ENCODE measurements at places on chromosomes 4 and X.

- DNase-seq = no peak
Measured at GRCh38 chrX:114152130-114152529, 431.8 kb upstream of the HTR2C start.

GRCh38 chr4:163603257-163603656 lies 108.8 kb downstream of the TMA16 start:
- no peak for DNase-seq

DNA sequence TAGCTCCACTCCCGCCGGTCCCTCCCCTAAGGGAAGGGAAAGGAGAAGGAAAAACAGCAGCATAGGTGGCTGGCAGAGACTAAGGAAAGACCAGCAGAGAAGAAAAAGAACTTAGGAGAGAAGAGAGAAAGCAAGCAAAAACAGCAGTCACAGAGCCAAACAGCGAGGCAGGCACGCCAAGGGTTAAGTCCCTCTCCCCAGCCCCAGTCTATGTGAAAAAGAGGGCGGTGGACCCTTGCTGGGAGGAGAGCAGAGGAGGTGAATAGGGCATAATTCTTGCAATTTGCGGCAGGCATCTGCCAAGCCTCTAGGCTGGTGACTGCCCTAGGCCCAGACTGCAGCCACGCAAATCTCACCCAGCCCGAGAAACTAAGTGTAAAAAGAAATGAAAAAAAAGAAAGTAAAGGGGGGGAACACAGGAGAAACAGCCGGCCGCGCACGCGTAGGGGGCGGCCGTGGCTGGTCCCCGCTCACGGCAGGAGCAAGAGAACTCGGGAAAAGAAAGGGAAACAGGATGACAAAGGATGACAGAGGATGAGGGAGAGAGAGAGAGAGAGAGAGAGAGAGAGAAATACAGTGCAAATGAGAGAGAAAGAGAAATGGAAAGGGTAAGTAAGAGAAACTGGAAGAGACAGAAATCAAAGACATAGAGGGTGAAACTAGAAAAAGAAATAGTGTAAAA lies 48.6 kb downstream of the MAGEA9 start:
- DNase-seq = no peak

GRCh38 chr4:142850478-142850877 lies 4.4 kb upstream of the INPP4B start:
- DNase-seq = no peak

- DNase-seq = no peak
Measured at GRCh38 chrX:84876876-84877275, 126.8 kb upstream of the APOOL start.

DNA sequence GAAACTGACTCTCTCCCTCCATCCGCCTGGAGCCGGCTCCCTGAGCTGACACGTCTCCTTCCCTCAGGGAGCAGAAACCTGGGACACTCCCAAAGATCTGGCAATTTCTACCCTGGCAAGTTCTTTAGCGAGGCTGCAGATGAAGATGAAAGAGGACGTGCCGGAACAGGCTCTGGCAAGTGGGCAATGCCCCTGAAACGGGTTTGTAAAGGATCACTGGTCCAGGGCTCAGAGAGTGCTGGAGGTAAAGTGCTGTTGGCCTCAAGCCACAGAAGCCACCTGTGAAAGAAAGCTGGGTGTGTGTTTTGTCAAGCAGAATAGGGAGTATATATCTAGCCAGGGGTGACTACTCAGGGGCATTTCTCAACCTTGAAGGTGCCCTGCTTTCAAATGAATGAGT lies 131.4 kb upstream of the ATP6AP2 start:
- no peak for DNase-seq

DNA sequence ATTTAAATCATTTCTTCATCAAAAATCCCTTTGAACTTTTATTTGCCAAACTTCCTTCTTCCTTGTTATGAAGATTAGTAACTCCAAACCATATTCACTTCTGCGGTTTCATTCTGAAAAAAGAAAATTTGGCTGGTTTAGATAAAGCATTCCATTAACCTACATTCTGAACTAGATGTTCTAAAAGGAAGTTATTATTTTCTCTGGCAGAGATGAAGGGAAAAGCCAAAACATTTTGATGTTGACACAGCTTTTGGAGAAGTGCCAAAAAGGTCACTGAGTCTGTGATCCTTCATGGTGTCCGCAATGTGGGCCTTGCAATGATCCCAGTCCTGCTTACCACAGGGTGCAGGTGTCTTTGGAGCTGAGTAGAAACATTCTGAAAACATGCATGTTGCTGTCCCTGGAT lies 36.0 kb downstream of the CXCL8 start:
- no peak for DNase-seq

- no peak for DNase-seq
Measured at GRCh38 chr4:7335344-7336066, 99.2 kb downstream of the PSAPL1 start.

- no peak for DNase-seq
Measured at GRCh38 chrX:145844886-145845285, 27.3 kb downstream of the SLITRK2 start.

GRCh38 chrX:46340696-46341095 lies 204.5 kb downstream of the ZNF674 start:
- no peak for DNase-seq

- DNase-seq = no peak
Measured at GRCh38 chrX:41733939-41734338, 10.0 kb downstream of the GPR82 start.

- DNase-seq = no peak
Measured at GRCh38 chr4:183038436-183038835, 60.6 kb upstream of the WWC2 start.

DNA sequence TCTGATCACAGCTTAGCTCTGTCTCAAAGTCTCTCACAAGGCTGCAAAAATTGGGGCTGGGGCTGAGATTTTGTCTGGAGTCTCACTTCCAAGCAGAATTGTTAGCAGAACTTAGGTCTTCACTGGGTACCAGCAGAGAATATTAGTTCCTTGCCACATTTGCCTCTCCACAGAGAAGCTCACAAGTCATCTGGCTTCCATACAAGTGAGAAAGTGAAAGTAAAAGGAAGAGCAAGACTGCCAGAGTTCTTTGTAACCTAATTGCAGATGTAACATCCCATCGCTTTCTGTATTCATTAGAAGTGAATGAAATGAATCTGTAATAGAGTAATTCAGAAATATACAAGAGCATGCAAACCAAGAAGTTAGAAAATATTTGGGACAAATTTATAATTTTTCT lies 624.1 kb upstream of the GNPDA2 start:
- no peak for DNase-seq

DNA sequence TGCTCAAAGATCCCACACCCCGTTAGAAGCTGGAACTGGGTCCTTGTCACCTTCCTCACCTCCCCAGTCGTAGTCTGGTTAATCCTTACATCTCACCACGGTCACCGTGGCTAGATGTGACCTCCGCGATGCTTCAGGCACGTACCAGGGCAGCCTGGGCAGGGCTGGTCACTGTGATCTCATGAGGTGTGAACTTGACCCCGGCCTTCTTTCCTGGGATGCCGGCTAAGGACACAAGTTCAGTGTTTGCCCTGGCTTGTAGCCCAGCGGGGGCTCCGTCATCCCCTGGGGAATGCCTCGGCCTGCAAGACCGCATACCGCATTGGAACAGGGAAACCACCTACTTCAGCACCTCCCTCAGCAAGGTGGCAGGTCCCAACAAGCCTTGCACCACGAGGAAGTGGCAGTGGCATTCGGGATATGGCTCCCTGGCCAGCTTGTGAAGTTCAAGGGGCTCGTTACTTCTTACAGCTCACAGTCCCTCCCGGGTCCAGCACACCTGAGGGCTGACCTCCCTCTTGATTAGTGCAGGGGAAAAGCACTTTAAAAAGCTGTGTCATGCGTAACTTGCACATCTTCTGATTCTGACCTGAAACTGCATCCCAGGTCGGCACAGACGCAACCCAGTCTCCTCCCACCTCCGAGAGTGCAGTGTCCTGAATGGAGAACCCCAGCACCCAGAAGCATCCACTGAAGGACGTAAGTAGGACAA lies 25.9 kb downstream of the NOP14 start:
- DNase-seq = no peak

GRCh38 chr4:55682295-55682694 lies 46.2 kb upstream of the NMU start:
- no peak for DNase-seq

DNA sequence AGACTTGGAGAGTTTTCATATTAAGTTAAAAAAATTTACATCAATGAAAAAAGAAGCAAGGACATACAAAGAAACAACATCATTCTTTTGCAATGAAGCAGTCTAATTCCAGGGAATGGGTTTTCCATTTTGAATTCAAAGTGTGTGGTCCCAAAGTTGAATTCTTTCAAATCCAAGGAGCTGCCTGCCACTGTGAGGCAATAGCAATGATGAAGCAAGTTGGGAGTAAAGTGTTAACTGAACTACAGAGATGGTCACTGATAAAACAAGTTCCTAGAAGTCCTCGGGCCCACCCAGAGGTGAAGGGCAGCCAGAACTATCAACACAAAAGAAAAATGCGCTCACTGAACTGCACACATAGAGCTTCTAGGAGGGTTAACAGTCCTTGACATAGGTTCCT lies 115.9 kb downstream of the RAB28 start:
- no peak for DNase-seq

DNA sequence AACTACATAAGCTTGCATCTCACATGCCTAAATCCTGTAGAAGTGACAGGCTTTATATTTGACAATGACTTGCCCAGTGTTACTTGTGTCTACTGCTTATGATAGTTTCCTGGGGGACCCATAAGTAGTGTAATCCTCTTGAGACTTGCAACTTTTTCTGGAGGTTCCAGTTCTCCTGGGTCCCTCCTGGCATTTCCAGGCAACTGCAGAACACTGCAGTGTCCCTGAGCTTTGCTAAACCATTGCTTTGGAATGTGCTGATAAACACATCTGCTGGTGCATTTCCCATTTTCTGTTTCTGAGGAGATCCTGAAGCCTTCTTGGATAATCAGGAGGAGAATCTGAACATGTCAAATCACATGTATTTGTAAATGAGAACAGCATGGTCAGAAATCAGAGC lies 82.0 kb downstream of the ANOS1 start:
- DNase-seq = no peak

GRCh38 chr4:98319021-98319420 lies 57.8 kb downstream of the RAP1GDS1 start:
- DNase-seq = no peak

- no peak for DNase-seq
Measured at GRCh38 chr4:4680243-4680642, 138.4 kb upstream of the STX18 start.

DNA sequence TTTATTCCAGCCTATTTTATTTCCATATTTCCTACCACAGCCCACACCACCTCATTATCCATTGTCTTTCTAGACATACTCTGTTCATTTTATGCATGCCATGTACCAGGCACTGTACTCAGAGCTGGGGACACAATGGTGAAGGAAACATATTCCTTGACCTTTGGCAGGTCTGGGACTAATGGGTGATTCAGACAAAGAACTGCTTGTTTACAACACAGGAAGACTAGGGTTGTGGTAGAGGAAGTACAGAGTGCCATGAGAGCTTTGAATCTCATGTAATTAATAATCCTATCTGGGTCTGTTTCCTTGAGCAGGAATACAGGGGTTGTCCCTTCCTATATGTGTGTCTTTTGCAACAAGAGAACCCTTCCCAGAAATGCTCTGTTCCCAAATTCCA lies 75.1 kb upstream of the NUDT10 start:
- no peak for DNase-seq

- no peak for DNase-seq
Measured at GRCh38 chr4:95114521-95114920, 356.8 kb downstream of the BMPR1B start.

GRCh38 chr4:10963241-10963640 lies 278.7 kb upstream of the CLNK start:
- no peak for DNase-seq
